Mesothelial cell of epicardium (in vitro differentiated cells): ENCODE measurements at places on chromosomes 16 and 17. TPM values are rescaled to one million over a fixed set of nuclear protein-coding genes. Genes with fewer than 3 reads are reported as not detected.

- H3K27me3 ChIP-seq, result peaks cover 69% of the 10 kb centered on the region
- H3K27ac ChIP-seq, result peak overlapping the region; percentile 96
- H3K4me1 ChIP-seq, result peaks cover 35% of the 10 kb centered on the region
- DNase-seq, result peak; percentile 42
Observed at GRCh38 chr16:65123396-65124211, 1.7 kb upstream of the CDH11 start.

DNA sequence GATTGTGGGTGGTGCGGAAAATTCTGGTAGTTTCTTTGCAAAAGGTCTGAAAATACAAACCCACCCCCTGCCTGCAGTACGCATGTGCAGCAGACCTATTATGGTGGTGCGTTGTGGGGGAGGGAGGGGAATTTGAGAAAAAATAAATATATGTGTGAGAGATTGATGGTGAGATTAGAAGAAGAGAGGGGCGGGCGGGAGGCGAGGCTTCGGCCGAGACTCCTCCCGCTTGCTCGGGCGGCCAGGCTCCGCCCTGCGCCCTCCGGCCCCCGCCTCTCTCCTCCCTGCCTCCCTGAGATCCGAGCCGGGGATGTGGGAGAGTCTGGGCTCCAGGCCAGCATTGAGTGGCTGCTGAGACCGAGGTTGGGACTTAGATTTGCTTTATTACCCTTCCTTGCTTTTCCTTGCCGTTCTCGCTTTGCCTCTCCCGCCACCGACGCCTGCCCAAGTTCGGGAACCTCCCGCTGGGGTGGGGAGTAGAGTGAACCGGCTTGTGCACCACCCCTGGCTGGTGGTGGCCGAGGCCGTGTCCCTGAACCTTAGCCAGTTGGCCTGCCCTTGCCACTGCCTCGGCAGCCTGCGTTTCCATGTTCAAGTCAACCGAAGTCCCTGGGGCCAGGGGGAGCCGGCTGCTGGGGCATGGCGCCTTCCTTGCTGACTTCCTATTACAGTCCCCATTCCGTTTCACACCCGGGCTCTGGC, 956 bp upstream of the CHD3 start:
- peaks cover 11% of the 10 kb centered on the region for H3K36me3 ChIP-seq
- H3K4me3 ChIP-seq, result no peak overlapping the region
- H3K27ac ChIP-seq, result no peak overlapping the region

DNA sequence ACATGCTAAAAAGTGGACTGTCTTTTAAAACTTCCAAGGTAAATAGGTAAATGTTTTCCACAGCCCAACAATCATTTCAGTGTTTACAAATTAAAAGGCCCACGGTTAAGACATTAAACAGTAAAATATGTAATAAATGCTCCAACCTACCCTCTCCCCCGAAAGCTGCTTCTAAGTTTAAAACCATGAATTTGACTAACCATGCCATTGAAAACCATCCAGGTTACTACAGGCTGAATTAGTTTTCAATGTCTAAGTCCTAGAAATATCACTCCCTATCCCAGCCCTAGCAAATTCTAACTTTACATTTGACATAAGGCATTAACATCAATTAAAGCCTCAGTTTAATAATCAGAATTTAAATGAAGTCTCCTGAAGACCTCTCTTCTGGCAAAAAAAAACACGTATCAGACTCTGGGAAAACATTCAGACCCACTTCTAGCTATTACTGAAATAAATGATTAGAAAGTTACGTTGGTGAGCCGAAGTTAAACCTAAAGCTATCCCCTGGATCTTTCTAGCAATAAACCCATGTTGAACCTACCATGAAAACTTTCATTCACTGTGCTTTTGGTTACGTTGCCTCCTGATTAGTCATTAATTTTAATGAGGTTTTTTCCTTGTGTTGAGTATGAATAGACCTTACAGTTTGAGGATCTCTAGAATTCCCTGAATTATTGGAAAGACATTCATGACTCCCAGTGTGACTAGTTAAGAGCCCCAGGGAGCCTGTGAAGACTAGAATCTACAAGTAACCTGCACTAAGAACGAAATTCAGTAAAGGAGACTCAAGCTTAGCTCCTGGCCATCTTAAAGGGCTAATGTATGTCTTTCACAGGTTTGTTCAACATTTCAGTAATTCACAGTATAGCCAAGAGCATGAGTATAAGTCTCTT, 1.7 kb upstream of the POLG2 start:
- peaks cover 41% of the 10 kb centered on the region for H3K36me3 ChIP-seq
- peak overlapping the region; percentile 10 for H3K4me3 ChIP-seq
- peak overlapping the region; percentile 98 for H3K27ac ChIP-seq
- no peak for DNase-seq

DNA sequence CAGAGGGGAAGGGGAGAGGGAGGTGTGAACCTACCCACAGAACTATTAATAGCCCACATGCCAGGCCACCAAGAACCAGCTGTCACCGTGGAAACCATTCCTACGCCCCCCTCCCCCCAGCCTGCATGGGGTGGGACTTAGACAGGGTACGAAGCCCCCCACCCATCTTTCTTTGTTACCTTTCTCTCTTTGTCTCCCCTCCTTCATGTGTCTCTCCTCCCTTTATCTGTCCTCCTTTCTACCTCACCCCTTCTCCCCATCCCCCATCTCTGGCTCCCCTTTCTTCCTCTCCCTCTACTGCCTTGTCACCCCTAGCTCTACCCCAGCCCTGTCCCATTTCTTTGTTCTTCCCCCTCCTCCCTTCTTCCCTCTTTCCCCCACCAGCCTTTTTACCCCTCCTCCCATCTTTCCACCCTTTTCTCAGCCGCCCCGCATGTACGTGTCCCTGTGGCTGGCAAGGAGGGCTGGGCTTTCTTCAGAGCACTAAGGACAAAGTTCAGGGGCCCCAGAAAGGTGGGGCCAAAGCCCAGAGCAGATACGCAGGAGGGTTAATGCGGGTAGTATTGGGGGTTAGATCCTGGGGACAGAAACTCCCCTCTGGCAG, 8.0 kb downstream of the THRA start:
- H3K36me3 ChIP-seq, result peaks cover 2% of the 10 kb centered on the region
- H3K27me3 ChIP-seq, result no peaks in the 10 kb centered on the region
- H3K4me1 ChIP-seq, result peaks cover 81% of the 10 kb centered on the region
- H3K4me3 ChIP-seq, result peak overlapping the region; percentile 24
- H3K27ac ChIP-seq, result peak overlapping the region; percentile 50

DNA sequence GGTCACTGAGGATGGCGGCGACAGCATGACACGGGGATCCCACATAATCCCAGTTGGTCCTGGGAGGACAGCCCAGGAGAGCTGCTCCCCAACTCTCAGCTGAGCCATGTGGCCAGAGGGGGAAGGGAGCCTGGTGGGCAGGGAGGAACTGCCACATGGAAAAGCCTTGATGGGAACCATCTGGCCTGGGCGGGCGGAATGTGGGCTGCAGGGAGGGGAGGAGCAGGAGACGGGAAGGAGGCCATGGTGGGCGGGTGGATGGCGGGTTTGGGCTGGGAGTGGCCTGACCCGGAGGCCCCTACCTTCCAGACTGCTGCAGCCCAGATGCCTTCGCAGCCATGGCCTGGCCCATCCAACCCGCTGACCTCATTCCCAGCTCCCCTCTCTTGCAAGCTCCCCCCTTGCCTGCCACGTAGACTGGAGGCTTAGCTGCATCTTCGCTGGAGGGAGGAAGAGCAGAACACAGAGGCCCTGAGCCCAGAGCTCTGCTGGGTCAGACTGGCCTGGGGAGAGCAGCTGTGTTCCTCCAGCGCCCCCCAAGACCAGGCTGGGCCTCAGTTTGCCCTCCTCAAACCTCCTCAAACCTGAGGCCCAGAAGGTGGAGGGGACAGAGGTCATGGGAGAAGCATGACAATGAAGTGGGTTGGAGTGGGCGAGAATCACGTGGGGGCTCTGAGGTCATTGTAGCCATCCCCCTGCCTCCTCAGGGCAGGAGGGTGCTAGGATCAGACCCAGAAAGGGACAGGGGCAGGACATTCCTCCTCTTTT, 8.2 kb upstream of the COL1A1 start:
- DNase-seq, result peak; percentile 83
- H3K4me3 ChIP-seq, result peak overlapping the region; percentile 39
- peaks cover 89% of the 10 kb centered on the region for H3K4me1 ChIP-seq
- H3K36me3 ChIP-seq, result no peaks in the 10 kb centered on the region
- peak overlapping the region; percentile 99 for H3K27ac ChIP-seq
- H3K27me3 ChIP-seq, result no peaks in the 10 kb centered on the region

- no peaks in the 10 kb centered on the region for H3K36me3 ChIP-seq
- no peaks in the 10 kb centered on the region for H3K27me3 ChIP-seq
- no peak overlapping the region for H3K4me3 ChIP-seq
- no peak for DNase-seq
- H3K27ac ChIP-seq, result peak overlapping the region; percentile 7
Observed at GRCh38 chr16:4500272-4500671, 24.1 kb downstream of the HMOX2 start.

DNA sequence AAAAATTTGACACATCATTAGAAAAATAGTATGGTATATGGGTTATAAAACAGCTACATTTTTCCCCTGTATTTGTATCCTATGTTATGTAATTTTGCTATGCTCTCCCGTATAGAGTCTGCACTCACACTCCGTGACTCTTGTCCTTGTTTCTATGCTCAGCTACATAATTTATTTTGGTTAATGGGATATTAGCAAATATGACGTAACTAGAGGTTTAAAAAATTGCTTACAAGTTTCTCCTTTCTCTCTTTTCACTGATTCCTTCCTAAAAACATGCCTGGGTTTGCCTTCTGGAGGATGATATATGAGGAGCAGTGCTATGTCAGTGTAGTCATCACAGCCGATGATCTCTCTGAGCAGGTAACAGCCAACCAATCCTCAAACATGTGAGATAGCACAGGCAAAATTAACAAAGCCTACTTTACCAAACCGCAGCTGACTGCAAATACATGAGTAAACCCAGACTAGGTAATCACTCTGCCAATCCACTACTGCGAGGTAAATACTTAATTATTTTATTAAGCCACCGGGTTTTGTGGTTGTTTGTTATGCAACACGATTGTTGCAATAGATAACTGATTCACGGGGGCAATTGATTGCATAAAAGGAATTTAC, 126.9 kb downstream of the KIF2B start:
- no peak overlapping the region for H3K27ac ChIP-seq
- H3K27me3 ChIP-seq, result no peaks in the 10 kb centered on the region
- no peak overlapping the region for H3K4me3 ChIP-seq
- H3K36me3 ChIP-seq, result no peaks in the 10 kb centered on the region
- no peak for DNase-seq

GRCh38 chr16:1470481-1471251, 4.2 kb downstream of the CLCN7 start:
- no peaks in the 10 kb centered on the region for H3K36me3 ChIP-seq
- no peak overlapping the region for H3K4me3 ChIP-seq
- no peak overlapping the region for H3K27ac ChIP-seq
- peaks cover 16% of the 10 kb centered on the region for H3K4me1 ChIP-seq

DNA sequence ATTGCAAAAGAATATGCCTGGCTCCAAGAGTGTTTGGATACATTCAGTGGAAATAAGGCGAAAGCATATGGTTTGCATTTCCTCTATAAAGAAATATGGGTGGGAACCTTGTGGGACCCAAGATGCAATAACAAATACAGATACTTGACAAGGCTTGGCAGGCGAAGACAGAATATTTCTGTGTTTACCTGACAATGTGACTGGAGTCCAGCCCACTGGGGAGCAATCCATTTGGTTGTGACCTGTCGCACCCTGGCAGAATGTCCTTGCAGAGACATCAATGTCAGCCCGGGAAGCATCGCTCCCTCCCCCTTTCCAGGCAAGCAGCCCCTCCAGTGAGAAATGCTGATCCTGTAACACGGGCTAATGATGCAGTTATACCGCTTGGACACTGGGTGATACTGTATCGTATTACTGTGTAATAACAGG, 296.6 kb downstream of the MAF start:
- H3K36me3 ChIP-seq, result no peaks in the 10 kb centered on the region
- no peak overlapping the region for H3K27ac ChIP-seq
- peaks cover 12% of the 10 kb centered on the region for H3K27me3 ChIP-seq
- no peak for DNase-seq

DNA sequence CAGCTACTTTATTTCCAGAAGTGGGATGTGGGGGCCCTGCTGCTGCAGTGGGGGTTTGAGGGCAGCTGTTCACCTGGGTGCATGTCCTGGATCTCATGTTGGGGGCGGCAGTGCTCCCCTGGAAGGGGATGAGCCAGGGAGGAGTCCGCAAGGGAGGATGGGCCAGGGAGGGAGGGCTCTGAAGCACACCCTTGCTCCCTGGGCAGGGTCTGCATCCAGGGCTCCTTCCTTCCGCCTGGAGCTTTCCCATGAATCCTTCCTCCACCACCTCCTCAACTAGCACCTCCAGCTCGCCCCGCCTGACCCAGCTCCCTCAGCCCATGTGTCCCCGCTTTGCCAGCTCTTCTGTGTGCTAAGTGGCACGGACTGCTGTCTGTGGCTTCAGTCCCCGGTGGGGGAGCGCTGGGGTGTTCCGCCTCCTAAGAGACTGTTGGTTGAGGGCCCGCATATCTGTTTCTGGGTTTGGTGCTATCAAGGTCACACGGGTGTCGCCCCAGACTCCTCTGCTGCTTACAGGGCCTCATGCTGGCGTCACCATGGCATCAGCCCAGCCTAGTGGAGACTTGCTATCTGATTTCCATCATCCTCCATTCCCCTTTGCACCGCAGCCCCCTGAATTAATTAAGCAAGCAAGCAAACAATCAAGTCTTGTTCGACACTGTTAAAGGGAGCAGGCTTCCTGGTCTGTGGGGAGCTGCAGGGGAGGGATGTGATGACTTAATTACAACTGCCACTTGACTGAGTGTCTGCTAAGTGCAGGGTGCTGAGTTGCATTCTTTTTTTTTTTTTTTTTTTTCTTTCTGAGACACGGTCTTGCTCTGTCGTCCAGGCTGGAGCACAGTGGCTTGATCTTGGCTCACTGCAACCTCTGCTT, 71.8 kb downstream of the PRKCA start:
- H3K4me1 ChIP-seq, result peaks cover 24% of the 10 kb centered on the region
- DNase-seq, result no peak
- H3K4me3 ChIP-seq, result no peak overlapping the region
- peaks cover 25% of the 10 kb centered on the region for H3K27me3 ChIP-seq

The CRHR1 gene
- total RNA-seq, result 0.27 to 0.36 TPM (median 0.31 TPM) in 3 replicates

The PHOSPHO1 gene
- 0.25 to 0.40 TPM in 2 of 3 replicates, not detected in the other for total RNA-seq

The GID4 gene
- total RNA-seq, result 10.8 to 12.2 TPM (median 11.3 TPM) in 3 replicates

The CXCL16 gene
- total RNA-seq, result 7.6 to 8.8 TPM (median 8.1 TPM) in 3 replicates

The NOG gene
- 13.2 to 13.7 TPM (median 13.4 TPM) in 3 replicates for total RNA-seq

The TBC1D3L gene
- total RNA-seq, result 55.1 to 59.1 TPM (median 55.9 TPM) in 3 replicates

The ZNF205 gene
- 15.4 to 16.7 TPM (median 16.0 TPM) in 3 replicates for total RNA-seq

The ARL4D gene
- 7.9 to 8.6 TPM (median 8.1 TPM) in 3 replicates for total RNA-seq
